ENCODE measurements at places on chromosomes 6 and 20.

GRCh38 chr6:155165029-155165710, 98.6 kb upstream of the CLDN20 start:
- DNase-seq: no peak

- DNase-seq: no peak
Measured at GRCh38 chr6:21321531-21321930, 272.0 kb upstream of the SOX4 start.

DNA sequence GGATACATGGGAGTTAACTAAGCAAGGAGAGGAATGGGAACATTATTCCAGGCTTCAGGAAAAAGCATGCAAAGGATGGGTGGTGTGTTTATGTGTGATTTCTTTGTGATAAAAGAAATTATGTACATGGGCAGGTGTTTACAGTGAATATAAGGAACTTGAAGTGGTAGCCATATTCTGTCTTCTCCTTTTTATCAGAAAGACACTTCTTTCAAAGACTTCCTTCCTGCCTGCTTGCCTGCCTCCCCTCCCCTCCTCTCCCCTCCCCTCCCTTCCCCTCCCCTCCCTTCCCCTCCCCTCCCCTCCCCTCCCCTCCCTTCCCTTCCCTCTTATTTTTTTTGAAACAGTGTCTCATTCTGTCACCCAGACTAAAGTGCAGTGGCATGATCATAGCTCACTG, 14.4 kb downstream of the CYB5R4 start:
- no peak for DNase-seq

- no peak for DNase-seq
Measured at GRCh38 chr6:80942911-80943310, 809.6 kb downstream of the TENT5A start.

- DNase-seq: no peak
Measured at GRCh38 chr6:13392462-13392861, 64.1 kb upstream of the TBC1D7 start.

DNA sequence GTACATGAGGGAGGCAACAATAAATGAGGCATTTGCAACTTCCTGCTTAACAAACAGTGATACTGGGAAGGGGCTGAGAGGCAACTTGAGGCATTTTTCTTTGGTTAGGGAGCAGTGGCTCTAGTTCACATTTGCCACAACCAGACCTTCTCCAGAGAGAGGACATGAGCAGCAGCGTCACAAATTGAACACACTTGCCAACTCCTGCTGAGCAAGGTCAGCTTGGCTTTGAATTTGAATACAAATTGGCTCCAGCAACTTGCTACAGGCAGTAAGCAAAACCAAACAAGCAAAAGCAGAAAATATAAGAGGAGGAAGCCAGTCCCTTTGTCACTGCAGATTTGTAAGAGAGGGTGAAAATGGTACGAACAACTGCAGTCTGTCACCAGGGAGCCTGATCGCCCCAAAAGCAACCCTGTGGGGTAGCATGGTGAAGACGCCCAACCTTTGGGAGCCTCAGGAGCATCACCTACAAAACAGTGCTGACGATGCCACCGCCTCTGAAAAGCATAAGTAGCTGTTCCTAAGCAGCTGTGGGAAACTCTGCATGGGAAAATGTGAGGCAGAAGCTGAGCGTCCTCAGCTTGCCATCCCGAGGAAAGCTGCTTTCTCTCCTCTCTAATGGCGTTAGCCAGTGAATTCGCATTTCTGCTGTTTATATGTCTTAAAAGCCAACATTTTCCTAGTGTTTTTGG, 378.7 kb downstream of the RNGTT start:
- peak; percentile 16 for DNase-seq

- no peak for DNase-seq
Measured at GRCh38 chr20:16017656-16018055, 555.6 kb downstream of the KIF16B start.

DNA sequence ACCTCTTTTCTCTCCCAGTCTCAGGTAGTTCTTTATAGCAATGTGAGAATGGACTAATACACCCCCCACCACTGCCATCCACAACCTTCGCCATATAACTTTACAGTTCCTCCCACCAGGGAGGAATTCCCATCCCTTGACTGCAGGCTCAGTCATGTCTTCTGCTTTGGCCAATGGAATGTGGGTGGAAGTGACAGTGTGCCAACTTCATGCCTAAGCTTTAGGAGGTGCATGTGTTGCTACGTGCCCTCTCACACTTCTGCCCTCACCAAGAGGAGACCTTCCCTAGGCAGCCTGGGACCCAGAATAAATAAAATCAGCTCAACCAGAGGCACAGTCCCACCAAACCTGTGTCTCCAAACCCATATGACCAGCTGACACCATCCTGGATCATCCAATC, 33.0 kb upstream of the LRRN4 start:
- no peak for DNase-seq

- DNase-seq: no peak
Measured at GRCh38 chr6:100464903-100465700, at the start of gene SIM1. Gene SIM1, minus strand, starts transcription at chr6:100464921. Its CDS starts 1,453 bp downstream, at chr6:100463468.

DNA sequence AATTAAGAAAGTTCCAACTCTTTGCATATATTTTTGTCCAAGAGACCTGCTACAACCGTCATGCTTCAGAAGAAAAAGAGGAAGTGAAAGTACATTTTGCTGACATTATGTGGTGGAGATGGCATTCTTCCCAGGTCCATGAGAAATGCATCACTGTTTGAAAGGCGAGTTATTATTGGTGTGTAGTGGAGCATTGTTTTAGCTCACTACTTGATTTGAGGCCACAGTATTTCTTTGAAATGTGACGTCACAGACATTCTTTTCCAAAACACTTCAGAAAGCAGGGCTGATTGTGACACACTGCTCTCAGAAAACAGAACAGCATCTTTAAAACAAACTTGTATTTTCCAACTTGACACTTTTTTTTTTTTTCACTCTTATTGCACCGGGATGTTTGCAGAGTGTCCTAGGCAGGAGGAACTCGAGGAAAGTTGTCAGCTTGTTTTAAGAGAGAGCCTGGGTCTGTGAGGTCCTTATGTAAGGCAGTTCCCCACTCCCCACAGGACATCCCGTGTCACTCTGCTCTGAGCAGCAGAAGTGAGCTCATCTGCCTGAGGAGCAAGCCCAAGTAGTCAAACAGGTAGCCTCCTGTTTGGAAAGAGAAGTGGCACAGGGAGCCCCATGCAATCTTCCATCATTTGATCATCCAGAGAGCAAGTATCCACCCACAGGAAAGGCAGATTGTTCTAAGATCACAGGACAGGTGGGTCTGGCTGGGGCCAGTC, 1.1 kb downstream of the SPTLC3 start:
- peak; percentile 88 for DNase-seq

DNA sequence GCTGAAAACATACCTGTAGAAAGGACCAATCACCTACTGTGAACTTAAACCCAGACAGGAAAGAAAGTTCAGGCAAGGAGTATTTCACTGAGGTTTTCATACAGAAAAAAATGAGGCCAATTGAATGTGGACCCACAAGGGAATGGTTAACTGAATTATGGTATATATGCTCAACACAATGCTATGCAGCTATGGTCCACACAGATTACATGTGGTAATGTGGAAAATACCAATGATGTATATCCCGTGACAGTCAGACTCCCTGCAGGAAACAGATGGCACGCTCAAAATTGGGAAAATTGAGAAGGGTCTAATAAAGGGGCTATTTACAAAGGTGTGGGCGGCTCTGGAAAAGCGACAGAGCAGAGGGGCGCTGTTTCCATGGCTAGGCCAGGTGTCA, 47.1 kb upstream of the PIM1 start:
- DNase-seq: no peak

DNA sequence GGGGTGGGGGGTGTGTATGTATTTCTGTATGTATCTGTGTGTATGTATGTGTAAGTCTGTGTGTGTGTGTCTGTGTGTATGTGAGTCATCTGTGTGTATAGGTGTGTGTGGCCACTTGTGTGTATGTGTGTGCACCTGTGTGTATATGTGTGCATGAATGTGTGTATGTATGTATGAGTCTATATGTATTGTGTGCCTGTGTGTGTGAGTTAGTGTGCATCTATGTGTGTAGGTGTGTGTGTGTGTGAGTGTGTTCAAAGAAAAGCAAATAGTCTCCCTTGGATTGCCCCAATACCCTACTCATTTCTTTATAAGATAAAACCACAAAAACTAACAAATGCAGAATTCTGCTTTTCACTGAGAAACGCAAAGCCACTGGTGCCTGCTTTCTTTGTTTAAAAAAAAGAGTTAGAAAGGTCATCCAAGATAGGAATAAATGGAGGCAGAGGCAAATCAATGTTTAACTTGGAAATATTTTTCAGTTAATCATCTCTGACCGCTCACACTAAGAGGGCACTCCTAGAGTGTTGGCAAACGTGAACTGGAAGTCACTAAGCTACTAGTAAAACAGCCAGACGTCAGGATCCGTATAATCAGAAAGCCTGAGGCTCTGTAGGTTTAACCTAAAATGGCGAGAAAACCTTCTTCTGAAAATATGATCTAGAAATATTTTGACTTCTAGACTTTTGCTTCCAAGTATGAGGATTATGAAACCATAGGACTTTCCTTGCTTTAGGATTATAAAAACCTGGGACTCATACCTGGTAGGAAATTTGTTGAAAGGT, 37.4 kb upstream of the JAG1 start:
- no peak for DNase-seq

DNA sequence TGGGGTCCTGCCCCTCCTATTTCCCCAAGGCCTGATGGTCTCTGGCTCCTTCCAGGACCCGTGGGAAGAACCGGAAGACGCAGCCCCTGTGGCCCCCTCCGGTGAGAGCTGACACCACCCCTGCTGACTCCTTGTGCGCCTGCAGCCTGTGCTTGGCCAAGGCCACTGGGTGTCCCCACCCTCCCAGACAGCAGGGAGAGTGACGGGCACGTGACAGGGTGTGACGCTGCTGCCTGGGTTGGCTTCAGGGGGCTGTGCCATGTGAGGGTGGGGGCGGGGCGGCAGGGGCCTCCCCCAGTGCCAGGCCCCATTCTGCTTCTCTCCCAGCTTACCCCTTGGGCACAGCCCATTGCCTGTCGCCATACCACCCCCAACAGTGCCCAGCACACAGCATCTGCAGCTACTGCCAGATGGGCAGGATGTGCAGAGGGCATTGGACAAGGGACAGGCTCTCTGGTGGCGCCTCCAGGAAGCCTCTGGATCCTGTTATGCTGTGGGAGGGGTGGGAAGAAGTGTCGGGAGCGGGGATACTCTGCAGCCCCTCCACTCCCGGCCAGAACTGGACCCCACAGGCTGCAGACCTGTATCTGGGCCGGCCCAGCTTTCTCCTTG, 2.9 kb downstream of the BIRC7 start:
- DNase-seq: no peak

GRCh38 chr6:137744877-137745276, 122.2 kb upstream of the TNFAIP3 start:
- DNase-seq: no peak
